ENCODE measurements at places on chromosomes 5 and 9.

DNA sequence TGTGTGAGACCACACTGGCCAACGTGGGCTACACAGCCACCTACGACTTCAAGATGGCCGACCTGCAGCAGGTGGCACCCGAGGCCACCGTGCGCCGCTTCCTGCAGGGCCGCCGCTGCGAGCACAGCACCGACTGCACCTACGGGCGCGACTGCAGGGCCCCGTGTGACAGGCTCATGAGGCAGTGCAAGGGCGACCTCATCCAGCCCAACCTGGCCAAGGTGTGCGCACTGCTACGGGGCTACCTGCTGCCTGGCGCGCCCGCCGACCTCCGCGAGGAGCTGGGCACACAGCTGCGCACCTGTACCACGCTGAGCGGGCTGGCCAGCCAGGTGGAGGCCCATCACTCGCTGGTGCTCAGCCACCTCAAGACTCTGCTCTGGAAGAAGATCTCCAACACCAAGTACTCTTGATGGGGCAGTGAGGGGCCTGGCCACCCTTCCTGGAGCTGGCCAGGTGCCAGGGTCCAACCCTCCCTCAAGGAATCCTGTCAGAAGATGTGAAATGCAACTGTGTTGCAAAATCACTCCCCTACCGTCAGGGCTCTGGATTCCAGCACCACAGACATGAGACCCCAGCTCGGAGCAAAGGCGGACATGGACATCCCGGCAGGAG, 11.1 kb downstream of the DIPK1B start:
- no peak for DNase-seq

GRCh38 chr9:119227422-119227821, 141.8 kb downstream of the BRINP1 start:
- no peak for DNase-seq

DNA sequence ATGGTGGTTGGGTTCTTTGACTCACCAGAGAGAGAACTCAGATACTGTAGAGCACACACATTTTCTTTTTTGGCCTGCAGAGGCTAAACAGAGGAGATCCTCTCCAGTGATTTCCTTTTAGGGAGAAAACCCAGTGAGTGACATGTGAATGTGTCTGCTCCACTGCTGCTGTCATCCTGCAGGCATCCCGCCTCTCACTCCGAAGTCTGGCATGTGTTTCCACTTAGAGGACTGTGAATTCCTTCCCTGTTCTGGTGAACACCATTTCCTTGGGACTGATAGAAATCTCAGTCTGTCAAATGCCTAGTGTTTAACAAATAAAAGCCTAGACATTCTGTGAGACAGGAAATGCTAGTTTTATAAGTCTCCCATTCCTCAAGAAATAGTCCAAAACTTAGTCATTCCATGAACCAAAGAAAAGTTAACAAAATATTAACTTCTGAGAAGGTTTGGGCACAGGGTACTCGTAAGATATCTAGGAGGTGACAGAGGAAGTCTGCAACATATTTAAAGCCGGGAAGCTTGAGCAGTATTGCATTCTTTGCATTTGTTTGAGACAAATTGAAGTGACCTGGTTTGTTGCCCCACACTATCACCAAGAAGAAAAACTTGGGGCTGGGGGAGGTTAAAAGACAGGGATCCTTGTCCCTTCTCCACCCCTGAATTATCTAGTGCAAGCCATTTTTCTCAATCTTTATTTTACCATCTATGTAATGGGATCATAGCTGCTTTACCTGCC, 74.9 kb upstream of the NIPAL4 start:
- DNase-seq, result no peak

- DNase-seq, result no peak
Observed at GRCh38 chr9:120663380-120663779, 50.9 kb downstream of the MEGF9 start.

DNA sequence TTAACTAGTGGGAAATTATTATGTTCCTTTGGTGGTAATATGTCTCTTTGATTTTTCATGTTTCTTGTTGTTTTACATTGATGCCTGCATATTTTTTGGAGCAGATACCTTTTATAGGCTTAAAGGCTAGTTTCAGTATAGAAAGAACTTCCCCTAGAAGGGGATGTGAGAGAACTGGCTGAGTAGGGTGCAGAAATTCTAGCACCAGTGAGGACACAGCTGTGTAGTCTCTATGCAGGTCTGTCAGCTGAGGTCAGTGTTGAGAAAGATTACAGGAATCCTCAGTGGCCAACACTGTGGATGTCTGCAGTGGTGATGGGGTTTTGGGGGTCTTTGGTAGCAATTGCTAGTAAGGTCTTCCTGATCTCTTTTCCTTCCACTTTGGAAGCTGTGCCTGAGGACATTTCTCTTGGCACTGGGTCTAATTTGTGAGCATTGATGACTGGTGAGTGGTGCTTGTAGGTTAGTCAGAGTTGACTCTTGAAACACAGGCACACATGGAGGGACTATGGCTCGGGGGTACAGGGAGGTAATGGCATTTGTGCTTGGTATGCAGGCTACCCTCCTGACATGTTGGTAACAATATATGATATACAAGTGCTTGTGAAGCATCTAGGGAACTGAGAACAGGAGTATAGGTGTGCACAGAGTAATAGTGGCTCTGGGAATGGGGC, 221.4 kb downstream of the SPATA31D1 start:
- DNase-seq, result no peak

DNA sequence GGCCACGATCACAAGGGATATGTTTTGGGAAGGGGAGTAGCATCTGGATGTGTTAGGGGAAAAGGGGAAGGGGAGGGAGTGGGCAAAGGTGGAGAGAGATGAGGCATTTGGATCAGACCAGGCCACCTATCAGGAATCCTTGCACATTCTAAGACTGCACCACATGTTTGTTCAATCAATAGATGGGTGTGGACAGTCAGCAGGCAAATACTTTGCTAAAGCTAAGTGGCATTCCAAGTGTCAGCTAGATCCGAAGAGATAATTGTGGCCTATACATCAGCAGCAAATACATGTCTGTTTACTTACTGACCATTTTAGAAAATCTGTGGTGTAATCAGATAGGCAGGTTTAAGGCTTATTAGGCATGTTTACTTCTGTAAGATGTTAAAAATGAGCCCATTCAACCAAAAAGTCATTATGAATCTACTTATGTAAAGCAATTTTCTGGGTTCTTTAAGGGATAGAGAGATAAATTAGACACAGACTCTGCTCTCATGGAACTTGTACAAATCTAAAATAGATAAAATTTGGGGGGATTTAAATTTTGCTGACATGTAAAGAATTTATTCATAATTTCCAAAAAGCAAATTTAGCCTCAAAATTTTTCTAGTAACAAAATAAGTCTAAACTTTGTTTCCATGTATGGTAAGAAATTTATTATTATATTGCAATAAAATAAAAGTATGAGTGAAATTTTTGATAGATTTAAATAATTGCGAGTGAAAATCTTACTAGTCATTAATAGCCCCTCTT, 107.3 kb downstream of the SNCAIP start:
- no peak for DNase-seq

GRCh38 chr9:5375790-5376477, 36.3 kb upstream of the RLN1 start:
- no peak for DNase-seq

GRCh38 chr9:100020121-100020795, 78.5 kb downstream of the ERP44 start:
- DNase-seq, result no peak

All from stimulated activated CD4-positive, alpha-beta T cell treated with anti-CD3 and anti-CD28 coated beads, Interleukin-15, amount 100 ng/mL, for 24 hours (primary cell).